ENCODE measurements at places on chromosomes 12 and 14. TPM values are rescaled to one million over a fixed set of nuclear protein-coding genes. Genes with fewer than 3 reads are reported as not detected.

Gene ADGRD1
- 7.4 TPM for polyA plus RNA-seq

Gene VWF
- polyA plus RNA-seq: 58.1 TPM

DNA sequence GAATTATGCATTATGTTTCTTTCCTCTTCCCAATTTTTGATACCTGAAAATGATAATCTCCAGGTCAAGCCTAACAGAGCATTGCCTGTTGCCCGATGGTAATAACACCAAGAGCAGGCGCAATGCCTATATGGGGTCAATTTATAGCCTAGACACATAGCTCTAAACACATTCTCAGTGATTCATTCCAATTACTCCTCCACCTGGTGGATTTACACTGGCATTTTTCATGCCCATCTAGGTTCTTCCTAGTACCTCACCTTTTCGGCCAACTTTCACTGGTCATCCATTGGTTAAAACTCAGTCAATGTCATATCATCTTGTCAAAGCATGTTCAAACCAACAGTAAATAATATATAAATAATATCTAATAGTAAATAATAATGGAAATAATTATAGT lies 53.1 kb downstream of the EIF2S3B start:
- no peak for DNase-seq

- DNase-seq: no peak
Measured at GRCh38 chr12:93279565-93280412, 97.9 kb upstream of the NUDT4 start.

- DNase-seq: peak; percentile 38
Measured at GRCh38 chr12:16027002-16027401, 115.9 kb downstream of the DERA start.

DNA sequence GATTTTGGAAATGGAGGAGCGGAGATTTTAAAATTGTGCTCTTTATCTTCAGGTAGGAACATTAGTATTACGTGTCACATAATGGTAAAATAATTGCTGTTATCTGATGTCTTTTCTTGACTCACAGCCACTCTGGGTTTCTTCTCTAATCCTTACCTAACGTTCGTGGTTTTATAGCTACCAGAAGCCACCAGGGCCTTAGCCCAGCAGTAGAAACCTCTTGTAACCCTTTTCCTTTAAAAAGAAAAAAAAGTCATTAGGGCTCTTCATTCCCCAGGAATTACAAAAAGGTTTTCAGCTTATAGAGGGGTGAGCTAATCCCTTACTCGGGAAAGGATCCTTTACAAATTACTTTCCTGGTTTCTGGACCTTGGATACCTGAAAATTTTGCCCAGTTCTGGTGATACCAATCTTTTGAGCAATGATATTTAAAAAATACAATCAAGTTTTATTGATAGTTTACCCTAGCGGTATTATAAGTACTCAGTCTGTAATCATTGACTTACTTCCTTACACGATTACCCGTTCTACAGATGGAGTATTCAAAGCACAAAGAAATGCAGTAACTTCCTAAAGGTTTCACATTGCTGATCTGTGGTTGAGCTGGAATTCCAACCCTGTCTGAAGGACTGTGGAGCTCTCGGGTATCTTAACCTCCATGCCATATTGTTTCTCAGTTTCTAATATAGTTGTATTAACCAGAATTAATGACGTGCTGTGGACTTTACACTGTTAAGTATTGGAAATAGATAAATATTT lies 1.6 kb downstream of the GABARAPL1 start:
- DNase-seq: peak; percentile 23

Gene LBHD2
- not detected for polyA plus RNA-seq

DNA sequence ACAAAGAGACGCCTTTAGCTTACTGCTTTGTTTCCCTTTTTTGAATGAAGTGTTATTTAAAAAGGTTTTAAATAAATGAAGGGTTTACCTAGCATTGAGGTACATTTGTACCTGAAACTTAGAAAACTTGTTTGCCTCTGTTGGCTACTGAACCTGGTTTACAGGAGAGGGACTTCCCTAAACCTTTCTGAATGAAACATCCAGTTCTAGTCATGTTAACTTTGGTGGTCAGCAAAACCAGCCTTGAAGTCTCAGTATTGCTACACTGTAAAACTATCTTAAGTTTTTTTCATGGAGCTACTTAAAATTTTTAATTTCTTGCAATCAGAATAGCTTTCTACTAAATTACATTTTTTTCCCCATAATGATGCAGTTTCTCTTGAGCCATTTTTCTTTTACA lies 38.2 kb downstream of the RASSF8 start:
- no peak for DNase-seq

DNA sequence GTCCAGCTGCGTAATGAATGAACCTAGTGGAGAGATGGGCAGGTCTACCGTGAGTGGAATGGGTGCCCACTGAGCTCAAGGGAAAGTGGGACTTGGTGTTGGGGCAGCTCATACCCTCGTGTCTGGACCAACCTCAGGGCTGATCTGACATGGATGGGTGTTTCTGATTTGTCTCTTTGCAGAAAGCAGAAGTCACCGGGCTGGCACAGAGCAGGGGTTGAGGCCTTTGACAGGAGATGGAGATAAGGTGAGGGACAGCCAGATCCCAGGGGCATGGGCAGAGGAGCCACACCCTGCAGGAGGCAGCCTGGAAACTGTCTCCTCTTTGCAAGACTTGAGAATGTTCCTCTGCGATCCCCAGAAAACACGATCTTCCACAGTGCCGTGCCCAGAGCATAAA lies 20.9 kb upstream of the PPP1CC start:
- DNase-seq: no peak

GRCh38 chr14:50792634-50793068 lies 38.3 kb downstream of the NIN start:
- DNase-seq: no peak

DNA sequence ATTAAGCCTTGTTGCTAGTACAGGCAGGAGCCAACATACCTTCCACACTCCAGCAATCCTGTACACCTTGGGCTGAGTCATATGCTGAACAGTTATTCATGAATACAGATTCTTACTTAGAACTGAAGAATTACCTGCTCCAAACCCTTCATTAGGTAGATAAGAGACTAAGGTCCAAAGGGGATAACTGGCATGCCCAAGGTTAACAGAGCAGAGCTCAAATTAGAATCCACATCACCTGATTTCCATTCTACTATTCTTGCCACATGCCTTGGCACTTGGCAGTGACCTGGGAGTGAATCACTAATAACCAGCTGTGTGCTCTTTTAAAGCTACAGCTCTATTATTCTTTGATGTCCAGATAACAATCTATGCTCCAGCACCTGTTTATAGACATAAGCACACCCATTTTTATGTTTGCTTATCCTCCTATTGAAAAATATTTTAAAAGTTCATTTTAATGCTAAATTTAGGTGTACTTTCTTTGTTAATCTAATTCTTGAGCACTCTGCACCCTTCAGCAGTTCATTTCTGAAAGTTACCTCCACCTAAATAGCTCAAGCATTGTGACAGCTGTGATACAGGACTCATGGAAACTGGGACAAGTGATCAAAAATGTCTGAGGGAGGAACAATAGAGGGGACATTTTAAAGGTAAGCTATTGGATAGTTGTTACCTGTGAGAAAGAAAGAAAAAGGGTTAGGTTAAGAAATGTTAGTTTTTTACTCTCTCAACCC lies 19.4 kb downstream of the LPCAT3 start:
- no peak for DNase-seq
